ENCODE measurements at places on chromosomes 5 and 9. TPM values are rescaled to one million over a fixed set of nuclear protein-coding genes. Genes with fewer than 3 reads are reported as not detected.

Gene LAMC3
- polyA plus RNA-seq = 1.9 TPM

Gene BARHL1
- not detected for polyA plus RNA-seq

Gene CARD9
- 0.82 TPM for polyA plus RNA-seq

GRCh38 chr5:108623826-108624225, 123.9 kb upstream of the FER start:
- no peak for DNase-seq

- DNase-seq = no peak
Measured at GRCh38 chr5:17398866-17399835, 98.9 kb upstream of the TAF11L2 start.

- no peak for DNase-seq
Measured at GRCh38 chr5:169703813-169704212, 66.7 kb downstream of the DOCK2 start.

- DNase-seq = no peak
Measured at GRCh38 chr5:139611703-139612584, 36.2 kb upstream of the CXXC5 start.

GRCh38 chr9:34992376-34992951, 2.9 kb downstream of the DNAJB5 start:
- DNase-seq = no peak

DNA sequence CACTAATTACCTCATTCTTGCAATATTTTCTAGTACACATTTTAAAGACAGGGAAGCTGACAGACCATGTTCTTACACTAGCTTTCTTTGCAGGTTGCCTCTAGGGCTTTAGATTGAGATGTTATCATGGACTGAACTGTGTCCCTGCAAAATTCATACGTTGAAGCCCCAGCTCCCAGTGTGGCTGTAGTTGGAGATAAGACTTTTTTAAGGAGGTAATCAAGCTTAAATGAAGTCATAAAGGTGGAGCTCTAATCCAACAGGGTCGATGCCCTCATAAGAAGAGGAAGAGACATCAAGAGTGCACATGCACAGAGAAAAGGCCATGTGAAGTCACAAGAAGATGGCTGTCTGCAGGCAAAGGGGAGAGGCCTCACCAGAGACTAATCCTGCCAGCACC, 471.2 kb upstream of the ACTBL2 start:
- DNase-seq = no peak

GRCh38 chr9:108048406-108049025, 558.9 kb upstream of the KLF4 start:
- DNase-seq = no peak

DNA sequence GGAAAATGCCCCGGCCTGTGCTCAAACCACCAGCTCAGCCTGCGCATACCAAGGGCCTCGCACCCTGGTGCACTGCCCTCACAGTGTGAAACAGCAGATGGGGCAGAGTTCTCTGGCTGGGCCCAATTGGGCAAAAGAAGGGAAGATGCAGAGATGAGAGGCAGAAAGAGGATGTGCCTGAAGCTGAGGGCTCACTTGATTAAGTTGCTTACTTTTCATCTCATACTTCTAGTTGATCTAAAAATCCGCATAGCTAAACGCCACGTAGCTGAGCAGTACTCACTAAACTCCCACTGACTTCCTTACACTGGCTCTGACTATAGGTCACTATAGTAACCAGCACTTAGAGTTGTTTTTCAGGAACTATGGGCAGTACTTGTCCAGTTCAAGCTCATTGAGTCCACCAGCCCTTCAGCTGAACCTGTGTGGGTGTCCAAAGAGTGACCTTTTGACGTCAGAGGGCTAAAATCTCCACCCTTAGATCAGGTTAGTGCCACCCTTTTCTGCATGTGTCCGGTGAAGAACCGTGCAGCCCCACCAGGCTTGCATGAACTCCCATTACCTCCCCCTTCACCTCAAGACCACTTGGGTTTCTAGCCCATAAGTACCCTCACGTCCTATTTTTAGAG, 215.2 kb downstream of the AUH start:
- DNase-seq = no peak

GRCh38 chr5:33482335-33482734, 41.6 kb downstream of the TARS1 start:
- no peak for DNase-seq

DNA sequence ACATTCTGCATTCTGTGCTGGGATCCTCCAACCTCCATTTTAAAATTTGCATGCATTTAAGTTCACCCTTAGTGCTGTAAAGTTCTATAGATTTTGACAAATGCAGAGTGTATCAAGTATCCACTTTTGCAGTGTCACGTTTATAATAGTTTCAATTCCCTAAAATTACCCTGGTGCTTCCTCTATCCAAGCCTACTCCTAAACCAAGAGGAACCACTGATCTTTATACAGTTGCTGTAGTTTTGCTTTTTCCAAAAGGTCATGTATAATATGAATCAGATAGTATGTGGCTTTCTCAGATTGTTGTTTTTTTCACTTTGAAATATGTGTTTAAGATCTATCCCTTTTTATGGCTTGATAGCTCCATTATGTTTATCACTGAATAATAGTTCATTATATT, 468.4 kb upstream of the CDH6 start:
- DNase-seq = no peak

DNA sequence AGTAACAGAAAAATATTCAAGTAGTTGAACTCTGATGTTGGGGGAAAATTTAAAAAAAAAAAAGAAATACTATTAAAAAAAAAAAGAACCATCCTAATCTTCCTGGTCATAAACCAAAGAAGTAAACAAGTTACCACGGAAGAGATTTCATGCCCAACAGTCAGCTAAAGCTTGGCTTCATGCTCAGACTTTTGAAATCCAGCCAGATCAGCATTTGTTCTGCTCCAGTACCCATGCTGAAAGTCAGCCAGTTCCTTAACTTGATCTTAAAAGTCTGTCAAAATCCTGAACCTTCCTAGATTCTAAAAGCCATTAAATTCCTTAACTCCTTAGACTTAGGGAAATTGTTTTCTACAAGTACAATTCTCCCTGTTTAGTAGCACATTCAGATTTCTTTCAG, 908.7 kb upstream of the CDH9 start:
- no peak for DNase-seq

Data from forelimb muscle (tissue), 1 donor.